CD8-positive, alpha-beta memory T cell (primary cell): ENCODE measurements at places on chromosomes 2 and 18. TPM values are rescaled to one million over a fixed set of nuclear protein-coding genes. Genes with fewer than 3 reads are reported as not detected.

TUBA3E gene
- not detected for total RNA-seq

DNA sequence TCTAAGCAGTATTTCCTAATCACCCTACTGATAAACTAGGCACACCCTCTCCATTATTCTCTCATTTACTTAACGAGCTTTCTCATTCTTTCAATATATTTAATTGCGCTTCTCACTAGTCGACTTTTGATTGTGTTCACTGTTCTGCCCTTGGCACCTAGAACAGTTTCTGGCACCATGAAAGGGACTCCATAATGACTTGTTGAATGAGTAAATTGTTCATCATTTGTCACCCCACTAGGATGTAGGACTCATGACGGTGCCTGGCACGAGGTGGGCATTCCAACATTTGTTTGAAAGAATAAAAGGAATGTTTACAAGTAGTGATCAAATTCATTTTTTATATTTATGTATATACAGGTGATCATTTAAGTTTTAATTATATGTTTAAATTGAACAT, 123.7 kb downstream of the DIS3L2 start:
- no peak for DNase-seq

GKN2 gene
- total RNA-seq: not detected

CCBE1 gene
- total RNA-seq: not detected

DNA sequence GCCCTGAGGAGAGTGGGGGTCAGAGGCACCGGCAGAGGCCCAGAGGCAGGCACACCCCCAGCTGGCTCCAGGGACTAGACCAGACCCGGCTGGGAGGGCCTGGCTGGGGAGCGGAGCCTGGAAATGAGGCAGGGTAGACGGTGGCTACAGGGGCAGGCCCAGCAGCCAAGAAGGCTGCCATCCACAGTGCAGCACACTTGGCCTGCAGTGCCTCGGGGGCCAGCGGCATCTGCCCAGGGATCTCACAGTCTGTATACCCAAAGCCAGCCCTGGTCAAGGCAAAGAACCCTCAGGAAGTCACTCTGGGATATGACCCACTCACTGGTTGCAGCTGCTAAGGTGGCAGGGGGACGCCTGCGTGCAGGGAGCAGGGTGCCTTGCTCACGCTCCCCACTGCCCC, 17.8 kb downstream of the PER2 start:
- DNase-seq: no peak

DAW1 gene
- not detected for total RNA-seq

GRCh38 chr2:45009928-45010701, 863 bp upstream of the SIX2 start:
- DNase-seq: no peak
